Daoy (cell line): ENCODE measurements at places on chromosomes 1 and 21.

- DNase-seq = peak; percentile 63
Observed at GRCh38 chr1:87435484-87435883, 106.8 kb downstream of the LMO4 start.

DNA sequence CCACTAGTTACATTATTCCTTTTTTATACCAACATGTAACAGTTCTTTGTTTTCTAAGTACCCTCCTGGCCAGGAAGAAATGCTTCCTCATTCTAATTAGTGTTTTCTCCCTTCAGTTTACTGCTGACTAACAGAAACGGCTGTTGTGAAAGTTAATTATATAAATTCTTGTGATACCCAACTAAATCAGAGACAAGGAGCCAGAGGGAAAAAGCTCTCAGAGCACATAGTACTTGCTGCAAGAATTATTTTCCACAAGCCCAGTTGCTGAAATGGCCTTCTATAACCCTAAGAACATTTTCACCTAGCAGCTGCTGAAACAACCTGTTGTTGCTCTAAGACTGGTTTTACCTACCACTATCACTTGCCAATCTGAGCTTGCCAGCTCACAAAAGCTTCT lies 82.4 kb downstream of the FAF1 start:
- no peak for DNase-seq

- peak; percentile 51 for DNase-seq
Observed at GRCh38 chr1:21665711-21666575, 3.2 kb downstream of the RAP1GAP start.

DNA sequence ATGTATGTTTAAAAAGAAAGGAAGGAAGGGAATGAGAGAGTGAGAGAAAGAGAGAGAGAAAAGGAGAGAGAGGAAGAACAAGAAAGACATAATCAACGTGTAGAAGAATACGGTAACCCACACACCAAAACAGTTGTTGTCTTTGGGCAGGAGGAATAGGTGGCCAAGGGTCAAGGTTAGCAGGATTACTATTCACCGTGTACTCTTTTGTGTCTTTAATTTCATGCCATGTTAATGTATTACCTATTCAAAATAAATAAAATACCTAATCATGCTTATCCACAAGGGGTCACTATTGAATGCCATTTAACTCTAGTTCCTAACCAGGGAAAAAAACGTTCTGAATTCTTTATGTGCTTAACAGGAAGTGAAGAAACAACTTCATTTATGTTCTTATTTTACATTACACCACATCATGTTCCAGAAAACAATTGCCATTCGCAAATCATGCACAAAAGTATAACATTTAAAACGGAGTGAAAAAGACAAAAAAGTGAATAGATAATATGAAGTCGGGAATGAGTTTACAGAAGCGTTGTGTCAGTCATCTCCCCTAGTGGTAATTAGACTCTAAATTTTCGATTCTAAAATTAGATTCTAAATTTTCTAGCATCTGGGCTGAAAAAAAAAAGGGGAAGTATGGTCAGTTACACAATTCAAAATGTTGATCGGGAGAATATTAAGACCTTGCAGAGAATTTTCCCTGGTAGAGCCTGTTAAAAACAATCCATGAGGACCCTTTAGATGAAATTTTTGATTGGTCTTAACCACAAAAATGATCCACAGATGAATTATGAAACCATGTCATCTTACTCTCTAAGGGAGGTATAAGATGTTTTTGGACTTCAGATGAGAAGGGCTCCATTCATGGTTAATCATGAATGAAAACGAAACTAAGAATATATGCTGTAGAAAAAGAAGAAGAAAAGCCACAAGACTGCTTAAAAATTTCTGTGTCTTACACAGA lies 700 bp upstream of the KMO start:
- DNase-seq = peak; percentile 43

DNA sequence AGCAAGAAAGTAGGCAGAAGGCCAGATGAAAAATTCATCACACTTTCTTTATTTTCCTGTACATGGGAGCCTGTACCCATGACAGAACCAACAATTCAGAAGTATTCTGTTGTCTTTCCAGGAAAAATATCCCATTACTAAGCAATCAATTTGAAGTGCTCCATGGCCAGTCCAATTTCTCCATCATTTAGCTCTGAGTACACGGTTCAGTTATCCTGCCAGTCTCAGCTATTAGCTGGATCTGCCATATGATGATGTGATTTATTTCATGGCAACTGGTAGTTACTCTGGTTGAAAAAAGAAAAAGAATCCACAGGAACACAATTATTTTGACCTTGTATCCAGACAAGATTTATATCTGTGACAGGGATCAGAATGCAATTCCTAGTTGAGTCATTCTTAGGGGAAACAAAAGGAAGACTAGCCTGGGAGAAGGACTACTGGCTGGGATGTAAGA lies 70.6 kb upstream of the GORAB start:
- peak; percentile 34 for DNase-seq

DNA sequence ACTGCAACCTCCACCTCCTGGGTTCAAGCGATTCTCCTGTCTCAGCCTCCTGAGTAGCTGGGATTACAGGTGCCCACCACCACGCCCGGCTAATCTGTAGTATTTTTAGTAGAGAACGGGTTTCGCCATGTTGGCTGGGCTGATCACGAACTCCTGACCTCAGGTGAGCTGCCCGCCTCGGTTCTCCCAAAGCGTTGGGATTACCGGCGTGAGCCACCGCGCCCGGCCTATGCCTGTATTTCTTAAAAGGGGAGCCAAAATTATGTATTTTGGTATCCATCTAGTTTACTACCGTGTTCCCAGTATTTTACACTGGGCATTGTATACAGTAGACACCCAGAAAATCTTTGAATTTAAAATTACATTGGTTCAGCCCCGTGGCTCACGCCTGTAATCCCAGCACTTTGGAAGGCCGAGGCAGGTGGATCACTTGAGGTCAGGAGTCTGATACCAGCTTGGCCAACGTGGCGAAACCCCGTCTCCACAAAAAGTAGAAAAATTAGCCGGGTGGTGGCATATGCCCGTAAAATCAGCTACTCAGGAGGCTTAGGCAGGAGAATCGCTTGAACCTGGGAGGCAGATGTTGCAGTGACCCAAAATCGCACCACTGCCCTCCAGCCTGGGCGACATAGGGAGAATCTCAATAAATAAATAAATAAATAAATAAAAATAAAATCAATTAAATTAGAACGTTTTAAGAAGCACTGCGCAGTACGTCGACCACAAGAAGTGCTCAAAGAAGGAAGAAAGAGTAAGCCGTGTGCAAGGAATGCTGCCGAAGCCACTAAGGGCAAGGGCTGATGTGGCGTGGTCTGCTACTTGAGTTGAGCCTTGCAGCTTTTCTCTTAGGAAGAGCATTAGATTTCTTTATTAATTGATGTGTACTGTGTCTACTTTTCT lies 1.5 kb upstream of the THRAP3 start:
- DNase-seq = no peak

GRCh38 chr21:14687268-14687625 lies 141.1 kb upstream of the SAMSN1 start:
- no peak for DNase-seq

DNA sequence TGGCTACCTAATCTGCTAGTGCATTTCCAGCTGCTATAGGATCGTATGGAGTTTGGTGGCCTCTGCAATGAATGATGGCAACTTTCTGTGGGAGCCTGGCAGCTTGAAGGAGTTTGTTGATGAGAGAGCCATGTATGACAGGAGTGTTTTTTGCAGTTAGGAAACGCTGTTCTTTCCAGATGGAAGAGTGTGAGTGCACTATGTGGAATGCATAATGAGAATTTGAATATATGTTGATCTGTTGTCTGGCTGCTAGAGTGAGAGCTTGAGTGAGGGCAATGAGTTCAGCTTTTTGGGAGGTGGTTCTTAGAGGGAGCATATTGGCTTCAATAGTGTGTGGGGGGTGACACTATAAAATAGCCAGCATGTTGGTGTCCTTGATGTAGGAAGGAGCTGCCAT lies 51.0 kb upstream of the APOBEC4 start:
- no peak for DNase-seq

DNA sequence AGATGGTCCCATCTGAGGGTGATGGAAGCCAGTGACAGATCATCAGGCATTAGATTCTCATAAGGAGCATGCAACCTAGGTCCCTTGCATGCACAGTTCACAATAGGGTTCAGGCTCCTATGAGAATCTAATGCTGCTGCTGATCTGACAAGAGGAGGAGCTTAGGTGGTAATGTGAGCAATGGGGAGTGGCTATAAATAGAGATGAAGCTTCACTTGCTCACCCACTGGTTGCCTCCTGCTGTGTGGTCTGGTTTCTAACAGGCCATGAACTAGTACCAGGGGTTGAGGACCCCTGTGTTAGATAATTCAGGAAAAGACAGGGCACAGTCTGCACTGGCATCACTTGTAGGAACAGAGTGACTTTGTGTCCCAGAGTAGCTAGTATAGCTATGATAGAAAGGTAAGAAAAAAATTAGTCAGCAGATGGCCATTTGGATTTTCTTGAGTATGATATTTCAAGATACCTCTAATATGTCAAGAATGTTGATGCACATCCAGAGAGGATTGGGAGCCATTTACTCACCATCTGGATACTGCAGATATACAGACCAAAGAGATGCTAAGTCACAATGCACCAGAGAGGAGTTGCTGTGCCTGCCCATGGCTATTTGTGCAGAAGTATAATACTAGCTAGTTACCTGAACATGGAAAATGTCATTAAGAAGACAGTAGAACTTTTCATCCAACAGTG lies 53.6 kb downstream of the ADCY10 start:
- no peak for DNase-seq

DNA sequence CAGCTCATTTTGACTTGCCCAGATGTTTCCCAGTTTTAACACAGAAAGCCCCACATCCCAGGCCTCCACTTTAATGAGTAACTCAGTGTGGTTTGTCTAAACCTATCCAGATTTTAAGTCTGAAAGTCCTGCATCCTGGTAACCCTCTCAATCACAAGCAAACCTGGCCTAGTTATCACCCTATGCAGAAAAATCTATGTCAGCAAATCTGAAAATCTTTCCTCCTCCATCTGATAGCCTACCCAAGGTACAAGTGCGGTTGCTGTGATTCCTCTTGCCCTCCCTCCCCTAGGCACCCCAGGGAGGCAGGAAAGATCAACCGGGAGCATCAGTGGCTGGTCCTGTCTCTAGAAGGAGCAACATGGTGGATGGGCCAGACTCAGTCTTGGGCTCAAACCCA lies 163.7 kb downstream of the IGSF21 start:
- DNase-seq = no peak

GRCh38 chr21:42461185-42461520 lies 34.9 kb downstream of the RSPH1 start:
- no peak for DNase-seq

GRCh38 chr1:15370268-15370667 lies 39.4 kb upstream of the EFHD2 start:
- DNase-seq = no peak

DNA sequence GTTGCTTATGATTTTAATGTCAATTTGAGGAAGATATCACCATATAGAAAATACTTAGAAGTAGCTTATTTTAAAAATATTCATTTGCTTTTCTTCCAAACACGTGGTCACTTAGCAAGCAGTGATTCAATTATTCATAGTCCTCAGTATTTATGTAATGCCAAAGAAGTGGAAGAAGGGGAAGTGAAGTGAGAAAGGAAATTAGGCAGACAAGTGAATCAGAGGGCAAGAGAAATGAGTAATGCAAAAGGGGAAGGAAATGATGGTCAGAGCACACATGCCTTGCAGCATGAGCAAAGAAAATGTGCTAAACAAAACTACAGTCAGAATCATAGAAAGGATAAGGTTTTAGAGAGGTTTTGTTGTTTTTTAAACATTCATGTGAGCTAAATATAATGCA lies 31.8 kb downstream of the SDCCAG8 start:
- peak; percentile 87 for DNase-seq

DNA sequence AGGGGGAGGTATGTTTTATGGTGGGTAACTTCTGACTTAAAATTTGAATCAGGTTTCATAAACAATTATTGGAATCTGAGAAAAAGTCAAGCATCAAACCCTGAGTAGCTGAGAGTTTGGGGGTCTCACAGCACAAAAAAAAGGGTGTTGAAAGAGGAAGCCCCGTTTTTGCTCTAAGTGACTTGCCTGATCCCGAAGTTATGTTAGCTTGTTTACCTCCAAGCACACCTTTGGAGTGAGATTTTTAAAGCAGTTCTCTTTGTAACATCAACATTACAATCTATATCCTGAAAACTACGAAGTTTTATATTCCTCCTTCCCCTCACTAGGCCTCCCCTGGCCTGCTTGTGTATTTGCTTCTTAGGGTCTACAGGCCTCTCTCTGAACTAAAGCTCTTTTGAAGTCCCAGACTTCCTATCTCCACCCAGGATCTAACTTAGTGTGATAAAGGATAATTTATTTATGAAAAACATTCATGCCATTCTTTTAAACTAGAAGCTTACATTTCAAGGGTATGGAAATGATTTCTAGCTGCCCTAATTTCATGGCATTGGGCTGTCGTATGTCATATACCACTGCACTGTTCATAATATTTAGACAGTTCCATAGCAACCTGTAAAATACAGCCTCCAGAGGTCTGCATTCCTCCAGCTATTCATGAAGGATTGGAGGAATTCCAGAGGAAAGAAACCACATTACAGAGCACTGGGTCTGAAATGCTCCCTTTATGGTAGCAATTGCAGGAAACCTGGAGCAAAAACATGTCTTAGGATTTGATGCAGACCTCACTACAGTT lies 36.1 kb upstream of the RGS1 start:
- peak; percentile 87 for DNase-seq

GRCh38 chr1:51290489-51290847 lies 39.9 kb downstream of the TTC39A start:
- DNase-seq = no peak

GRCh38 chr1:169941982-169942830 lies 48.5 kb upstream of the SCYL3 start:
- peak; percentile 9 for DNase-seq

- DNase-seq = no peak
Observed at GRCh38 chr1:79604490-79605198, 598.1 kb upstream of the ADGRL4 start.

DNA sequence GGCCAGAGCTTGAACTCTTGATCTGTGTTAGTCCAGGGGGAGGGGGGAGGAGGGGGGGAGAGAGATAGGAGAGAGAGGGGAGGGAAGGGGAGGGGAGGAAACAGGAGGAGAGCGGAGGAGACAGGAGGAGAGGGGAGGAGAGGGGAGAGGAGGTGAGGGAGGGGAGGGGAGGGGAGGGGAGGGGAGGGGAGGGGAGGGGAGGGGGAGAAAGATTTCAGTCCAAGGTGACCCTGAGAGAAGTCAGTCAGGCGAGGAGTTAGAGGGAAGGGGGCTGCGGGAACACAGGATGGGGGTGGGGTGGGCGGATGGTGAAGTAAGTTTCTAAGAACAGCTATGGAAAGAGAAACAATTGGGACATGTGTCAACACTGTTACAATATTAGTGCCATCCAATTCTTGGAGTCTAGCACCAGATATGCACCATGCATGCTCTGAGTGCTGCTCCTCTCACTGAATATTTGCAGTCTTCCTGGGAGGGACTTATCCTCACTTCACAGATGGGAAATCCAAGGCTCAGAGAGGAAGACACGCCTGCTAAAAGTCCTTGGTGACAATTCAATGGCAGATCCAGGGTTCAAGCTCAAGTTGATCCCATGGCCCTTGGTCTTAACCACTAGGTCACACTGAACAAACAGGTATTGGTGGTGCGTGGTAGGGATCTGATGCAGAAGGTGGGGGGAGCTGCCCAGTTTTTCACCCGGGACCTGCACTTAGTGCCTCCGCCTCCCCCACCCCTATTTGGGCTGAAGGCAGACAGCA lies 42.5 kb upstream of the ECE1 start:
- DNase-seq = no peak

GRCh38 chr1:117389284-117389683 lies 22.0 kb downstream of the MAN1A2 start:
- DNase-seq = no peak

GRCh38 chr21:37429356-37429755 lies 62.8 kb downstream of the DYRK1A start:
- no peak for DNase-seq

- no peak for DNase-seq
Observed at GRCh38 chr1:78080767-78081166, 35.0 kb downstream of the GIPC2 start.
